ENCODE measurements at places on chromosomes 5 and 9.

DNA sequence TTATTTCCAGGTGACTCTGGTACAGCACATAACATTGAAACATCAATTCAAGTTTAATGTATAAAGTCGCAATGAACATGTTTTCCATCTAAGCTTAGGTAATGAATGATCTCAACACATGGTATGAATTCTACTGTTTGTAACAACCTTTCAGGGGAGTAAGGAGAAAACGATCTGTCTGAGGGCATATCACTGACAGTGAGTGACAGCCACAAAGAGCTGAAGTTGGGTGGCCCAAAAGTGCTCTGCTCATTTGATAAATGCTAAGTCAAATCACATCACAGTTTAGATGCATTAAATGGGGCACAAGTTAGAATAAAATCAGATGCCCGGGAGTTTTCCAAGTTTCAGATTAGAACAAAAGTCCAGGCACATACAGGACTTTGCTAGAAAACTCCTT, 1.2 kb downstream of the FANCC start:
- no peak for DNase-seq

DNA sequence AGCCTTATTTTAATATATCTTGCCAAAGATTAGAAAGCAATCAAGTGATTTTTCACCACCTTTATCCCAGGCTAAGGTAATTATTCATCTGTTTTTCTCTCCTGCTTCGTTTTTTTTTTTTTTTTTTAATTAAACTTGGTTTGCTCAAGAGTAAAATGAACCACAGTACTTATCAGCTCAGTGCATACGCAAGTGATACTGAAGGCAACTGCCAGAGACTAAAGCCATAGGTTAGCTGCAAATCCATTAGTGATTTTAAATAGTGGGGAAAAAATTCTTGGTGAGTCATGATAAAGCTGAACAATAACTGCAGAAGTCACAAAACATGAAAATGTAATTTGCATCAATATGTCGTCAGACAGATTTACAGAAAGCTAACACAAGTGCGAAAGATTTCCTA, 829.1 kb downstream of the PTPRD start:
- DNase-seq = no peak

DNA sequence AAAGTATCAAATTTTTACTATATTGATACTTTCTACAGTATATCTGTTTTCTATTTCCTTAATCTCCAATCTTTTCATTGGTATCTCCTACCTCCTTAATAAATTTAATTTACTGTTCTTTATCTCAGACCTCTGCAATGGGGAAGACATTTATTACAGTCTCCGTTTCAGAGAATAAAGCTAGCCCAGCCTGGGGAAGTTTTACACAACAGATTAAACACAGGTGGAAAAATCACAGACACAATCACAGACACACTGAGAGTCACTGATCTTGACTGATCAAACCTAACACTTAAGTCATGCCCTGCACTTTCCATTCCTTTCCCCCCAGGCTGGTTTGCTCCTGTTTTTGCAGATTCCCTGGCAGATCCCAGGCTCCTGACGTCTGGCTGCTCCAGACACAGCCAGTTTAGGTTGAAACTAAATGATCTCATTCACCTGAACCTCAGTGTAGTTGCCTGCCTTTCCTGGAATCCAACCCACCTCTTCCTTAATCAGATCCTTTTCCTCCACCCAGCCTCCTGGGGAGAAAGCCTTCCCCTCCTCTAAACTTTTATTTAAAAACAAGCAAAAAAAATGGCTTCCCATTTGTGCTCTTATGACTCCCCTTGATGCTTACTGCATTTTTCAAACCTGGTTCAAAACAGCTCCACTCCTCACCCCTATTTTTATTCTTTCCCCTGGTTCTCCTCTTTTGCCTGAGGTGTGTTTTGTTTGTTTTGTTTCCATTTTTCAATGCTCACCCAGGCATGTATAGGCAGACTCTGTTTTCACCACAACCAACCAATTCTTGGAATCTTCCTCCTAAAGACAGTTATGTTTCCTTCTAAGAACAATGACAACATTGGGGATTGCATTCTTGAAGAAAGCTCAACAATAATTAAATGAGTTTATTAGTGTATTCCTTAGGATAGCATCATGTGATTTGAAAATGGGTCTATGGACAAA, 29.5 kb upstream of the OSMR start:
- DNase-seq = no peak

DNA sequence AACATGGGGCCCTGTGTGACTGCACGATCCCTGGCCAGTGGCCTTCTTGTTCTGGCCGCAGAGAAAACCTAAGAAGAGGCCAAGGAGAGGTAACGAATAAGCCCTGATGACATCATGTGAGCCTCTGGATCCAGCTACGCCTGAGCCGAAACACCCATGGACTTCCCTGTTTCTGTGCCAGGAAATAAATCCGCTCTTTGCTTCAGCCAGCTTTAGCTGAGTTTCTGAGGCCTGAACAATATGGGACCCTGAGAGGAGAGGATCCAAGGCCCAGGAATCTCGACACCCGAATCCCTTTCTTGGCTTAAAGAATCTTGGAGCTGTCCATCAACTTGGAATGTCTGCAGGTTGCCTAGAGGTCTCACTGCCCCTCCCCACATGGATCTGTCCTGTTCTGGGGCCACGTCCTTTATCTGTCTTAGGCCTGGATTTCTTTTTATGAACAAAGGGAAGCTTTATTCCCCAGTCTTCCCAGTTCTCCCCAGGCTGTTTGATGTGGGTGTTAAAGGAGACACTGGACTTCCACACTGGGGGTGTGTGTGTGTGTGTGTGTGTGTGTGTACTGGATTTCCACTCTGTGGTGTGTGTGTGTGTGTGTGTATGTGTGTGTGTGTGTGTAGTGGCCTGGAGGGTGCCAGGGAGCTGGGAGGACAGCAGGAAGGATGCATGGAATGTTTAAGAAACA, 13.7 kb downstream of the IER5L start:
- no peak for DNase-seq

- no peak for DNase-seq
Observed at GRCh38 chr5:160626322-160626721, 204.7 kb downstream of the PTTG1 start.

GRCh38 chr9:20250791-20251190, 371.5 kb downstream of the MLLT3 start:
- DNase-seq = no peak

DNA sequence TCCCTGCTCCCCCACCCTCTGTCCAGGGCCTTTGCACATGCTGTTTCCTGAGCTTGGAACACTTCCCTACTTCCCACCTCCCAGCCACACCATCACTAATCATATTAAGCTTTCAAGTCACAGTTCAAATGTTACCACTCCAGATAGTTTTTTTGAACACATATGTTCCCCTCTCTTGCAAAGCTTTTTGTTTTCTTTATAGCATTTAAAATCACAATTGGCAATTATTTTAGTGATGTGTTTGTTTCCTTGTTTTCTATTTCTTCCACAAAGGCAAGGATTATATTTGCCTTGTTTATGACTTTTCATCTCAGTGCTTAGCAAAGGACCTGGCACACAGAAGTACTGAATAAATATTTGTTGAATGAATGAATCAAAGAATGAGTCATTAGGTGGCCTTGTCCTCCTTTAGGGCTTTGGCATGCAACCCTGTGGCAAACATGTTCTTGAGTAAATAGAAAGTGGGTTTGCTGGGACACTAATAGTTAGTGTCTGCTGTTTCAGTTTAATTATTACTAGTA, 386.8 kb downstream of the FGF10 start:
- no peak for DNase-seq

GRCh38 chr5:17094830-17095229, 122.6 kb upstream of the BASP1 start:
- no peak for DNase-seq

- DNase-seq = no peak
Observed at GRCh38 chr9:125789196-125789595, 42.0 kb downstream of the PBX3 start.

DNA sequence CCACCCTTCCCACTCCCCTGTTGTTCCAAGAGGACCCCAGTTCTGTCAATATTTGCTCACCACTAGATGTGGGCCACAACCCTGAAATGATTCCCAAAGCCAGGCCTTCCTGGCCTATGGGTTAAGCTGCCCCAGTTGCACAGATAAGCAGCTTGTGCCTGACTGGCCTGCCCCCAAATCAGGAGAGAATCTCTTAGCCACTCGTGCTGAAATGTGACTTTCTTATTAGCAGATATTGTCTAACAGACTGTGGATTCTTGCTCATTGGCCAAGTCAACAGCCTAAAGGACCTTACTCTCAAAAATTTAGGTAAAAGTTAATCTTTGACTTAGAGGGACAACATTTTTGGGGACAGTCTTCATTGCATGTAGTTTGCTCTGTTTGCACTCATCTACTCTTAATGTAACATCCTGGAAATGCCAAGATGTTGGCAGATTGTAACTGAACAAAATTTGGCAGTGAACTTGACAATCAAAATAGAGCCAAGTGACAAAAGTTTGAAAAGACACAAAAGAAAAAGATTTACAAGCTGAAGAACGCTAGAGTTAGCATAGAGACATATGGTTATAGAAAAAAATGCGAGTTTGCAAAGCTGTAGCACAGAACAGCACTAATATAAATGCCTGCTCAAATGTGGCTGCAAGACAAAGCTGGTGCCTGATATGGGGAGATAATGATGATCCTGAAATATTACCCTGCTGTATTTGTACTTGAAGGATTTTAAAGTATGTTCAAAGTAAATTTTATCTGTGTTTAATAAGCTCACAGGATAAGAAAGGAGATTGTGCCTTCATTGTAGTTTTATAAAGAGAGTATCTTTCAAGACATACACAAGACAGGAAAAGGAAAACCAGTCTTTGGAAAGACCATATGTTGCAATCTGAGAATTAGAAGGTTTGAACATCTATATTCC, 29.0 kb upstream of the FSD1L start:
- no peak for DNase-seq

GRCh38 chr9:69090140-69090750, 54.7 kb downstream of the FXN start:
- no peak for DNase-seq

- no peak for DNase-seq
Observed at GRCh38 chr5:147887930-147888329, 9.4 kb downstream of the SCGB3A2 start.

DNA sequence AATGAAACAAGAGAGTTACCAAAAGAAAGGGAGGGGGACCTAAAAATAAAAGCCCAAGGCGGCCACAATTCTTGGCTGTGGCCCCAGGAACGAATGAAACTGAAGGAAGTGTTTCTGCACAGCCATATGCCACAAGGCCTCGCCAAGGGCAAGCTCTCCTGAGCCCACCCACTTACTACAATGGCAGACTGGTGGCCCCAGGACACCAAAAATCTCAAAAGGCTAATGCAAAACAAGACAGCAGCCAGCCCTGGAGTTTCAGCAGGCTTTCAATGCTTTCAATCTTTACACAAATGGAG, 4.0 kb downstream of the CAMSAP1 start:
- DNase-seq = no peak

- no peak for DNase-seq
Observed at GRCh38 chr9:134209731-134210311, 45.5 kb upstream of the RNU6ATAC start.
